Activated CD4-positive, alpha-beta T cell treated with anti-CD3 and anti-CD28 coated beads, Interleukin-2, amount 10 ng/mL, durations not matched to agents 7 days and 5 days (primary cell): ENCODE measurements at places on chromosomes 1 and 21. TPM values are rescaled to one million over a fixed set of nuclear protein-coding genes. Genes with fewer than 3 reads are reported as not detected.

- no peak for DNase-seq
These were observed 11.6 kb upstream of the MRPS14 start for GRCh38 chr1:175034775-175035174.

- DNase-seq: no peak
These were observed 30.2 kb downstream of the LDLRAP1 start for GRCh38 chr1:25573591-25573930.

DNA sequence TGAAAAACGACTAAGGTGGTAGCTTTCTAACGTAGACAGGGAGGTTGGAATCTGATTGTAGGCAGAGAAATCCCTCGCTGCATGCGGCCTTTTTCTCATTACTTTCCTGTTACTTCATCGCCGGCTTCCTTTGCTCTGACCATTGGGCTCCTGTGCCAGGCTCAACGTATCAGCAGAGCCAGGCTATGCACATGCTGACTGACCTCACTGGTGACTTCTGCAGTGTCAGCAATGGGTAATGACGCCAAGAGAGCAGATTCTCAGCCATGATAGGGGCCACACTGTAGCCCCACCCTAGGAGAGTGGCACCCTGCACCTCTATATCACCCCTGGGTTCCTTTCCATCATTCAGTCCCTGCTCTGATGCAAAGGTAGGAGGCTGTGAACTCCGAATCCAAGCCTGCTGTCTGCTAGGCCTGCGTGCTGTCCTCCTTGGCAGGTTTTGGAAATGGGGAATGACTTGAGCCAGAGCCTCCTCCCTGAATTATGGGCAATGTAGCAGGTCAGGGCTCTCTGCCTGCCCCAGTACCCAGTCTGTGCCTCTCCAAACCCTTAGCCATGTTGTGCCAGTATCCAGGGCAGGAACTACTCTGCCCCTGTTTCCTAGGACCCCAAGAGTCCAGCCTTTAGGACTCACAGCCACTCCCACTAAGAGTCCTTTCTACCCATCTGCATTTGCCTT, 11.4 kb downstream of the PPFIA4 start:
- no peak for DNase-seq

DNA sequence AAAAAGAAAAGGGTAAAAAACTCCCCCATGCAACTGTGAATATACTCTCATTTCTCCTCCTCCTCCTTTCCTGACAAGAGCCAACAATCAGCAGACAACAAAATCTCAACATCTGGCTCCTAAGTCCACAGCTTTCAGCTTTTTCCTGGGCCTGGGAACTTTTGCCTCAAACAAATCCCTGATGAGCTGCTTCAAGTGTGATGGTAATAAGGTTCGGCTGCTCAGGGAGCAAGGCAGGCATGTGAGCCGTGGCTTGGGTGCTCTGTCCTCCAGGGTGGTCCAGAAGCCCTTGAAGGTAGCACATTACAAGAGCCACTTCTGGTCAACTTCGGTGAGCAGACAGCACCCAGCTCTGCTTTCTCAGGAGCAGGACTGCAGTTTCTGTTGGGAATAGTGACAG, 46.3 kb downstream of the ITPKB start:
- DNase-seq: no peak

ADAM30 gene
- total RNA-seq: not detected

LAMB3 gene
- 1.9 TPM for total RNA-seq

DNA sequence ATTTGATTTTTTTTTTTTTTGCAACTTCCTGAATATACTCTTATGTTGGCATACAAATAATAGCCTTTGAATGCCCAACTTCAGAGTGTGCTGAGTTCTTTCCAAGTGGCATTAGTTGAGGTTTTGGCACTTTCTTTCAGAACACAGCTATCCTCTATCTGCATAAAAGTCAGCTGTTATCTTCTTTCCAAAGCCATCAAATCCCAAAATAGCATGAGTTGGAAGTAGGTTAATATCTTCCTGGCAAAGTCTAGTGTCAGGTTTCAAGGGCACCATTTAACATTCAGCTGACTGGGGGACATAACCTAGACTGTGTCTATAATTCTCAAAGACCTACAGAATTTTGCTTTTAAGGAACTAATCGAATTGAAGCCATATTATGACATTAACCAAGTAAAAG, 223.9 kb downstream of the PLPP3 start:
- no peak for DNase-seq

OR14A16 gene
- total RNA-seq: not detected

DNA sequence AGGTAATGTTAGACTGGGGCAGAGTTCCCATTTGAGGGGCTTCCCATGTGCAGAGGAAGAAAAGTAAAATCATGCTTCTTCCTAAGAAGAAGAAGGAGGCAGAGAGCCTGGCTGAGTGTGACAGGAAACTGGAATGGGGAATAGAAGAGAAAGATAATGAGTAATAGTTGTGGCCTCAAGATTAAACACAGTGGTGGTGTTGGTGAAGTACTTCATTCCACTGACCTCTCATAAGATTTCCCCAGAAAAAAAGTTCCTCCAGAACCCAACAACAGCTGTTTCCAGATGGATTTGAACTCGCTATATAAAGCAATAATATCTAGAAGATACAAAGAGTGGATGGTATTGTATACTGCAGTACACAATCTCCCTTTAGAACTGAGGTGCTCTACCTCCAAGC, 13.0 kb downstream of the RGS1 start:
- DNase-seq: no peak

GRCh38 chr1:186905561-186905960, 76.8 kb downstream of the PLA2G4A start:
- DNase-seq: no peak

DNA sequence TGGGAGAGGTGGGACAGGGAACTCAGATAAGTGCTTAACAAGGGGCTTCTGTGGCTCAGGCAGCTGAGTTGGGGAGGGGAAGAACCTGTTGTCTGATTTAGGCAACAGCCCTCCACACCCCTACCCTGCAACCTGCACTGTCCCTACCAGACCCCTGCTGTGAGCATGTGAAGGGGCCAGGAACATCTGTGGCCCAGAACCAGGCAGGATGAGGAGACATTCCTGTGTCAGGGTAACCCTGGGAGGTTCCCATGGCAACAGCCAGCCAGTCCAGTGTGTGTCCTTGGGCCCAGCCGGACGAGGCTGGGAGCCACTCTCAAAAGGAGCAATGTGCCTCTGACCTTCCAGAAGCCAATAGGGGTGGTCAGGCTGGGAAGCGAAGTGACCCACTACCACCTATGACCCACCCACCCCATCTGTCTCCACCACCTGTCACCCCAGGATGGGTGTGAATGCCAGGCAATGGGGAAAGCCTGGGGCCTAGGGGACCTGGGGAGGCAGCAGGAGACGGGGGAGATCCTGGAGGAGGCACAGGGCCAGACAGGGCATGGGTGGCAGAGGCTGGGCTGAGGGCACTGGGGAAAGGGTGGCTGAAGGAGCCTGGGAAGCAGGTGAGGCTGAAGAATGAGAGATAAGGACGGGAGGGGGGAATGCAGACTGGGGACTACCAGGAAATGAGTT, 5.0 kb upstream of the PMVK start:
- no peak for DNase-seq

- DNase-seq: no peak
These were observed 263.0 kb upstream of the ZRANB2 start for GRCh38 chr1:71343686-71344416.

- DNase-seq: no peak
These were observed 181.5 kb downstream of the DNAH14 start for GRCh38 chr1:225111000-225111399.

DNA sequence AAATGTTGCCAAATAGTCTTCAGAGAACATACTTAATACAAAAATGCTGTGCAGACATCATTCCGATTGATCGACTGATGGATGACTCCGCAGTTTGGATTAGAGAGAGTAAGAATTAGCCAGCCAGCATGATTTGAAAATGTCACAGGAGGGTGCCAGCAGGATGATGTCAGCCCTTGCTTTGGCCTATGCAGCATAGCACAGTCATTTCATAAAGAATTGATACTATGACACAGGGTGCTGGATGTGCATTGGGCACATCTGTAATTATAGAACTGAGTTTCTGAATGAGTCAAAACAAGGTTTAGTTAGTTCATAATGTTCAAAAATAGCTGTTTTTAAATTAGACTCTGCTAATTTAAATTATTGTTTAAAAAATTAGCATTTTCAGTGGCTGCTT, 21.6 kb upstream of the TRAF5 start:
- DNase-seq: no peak

DNA sequence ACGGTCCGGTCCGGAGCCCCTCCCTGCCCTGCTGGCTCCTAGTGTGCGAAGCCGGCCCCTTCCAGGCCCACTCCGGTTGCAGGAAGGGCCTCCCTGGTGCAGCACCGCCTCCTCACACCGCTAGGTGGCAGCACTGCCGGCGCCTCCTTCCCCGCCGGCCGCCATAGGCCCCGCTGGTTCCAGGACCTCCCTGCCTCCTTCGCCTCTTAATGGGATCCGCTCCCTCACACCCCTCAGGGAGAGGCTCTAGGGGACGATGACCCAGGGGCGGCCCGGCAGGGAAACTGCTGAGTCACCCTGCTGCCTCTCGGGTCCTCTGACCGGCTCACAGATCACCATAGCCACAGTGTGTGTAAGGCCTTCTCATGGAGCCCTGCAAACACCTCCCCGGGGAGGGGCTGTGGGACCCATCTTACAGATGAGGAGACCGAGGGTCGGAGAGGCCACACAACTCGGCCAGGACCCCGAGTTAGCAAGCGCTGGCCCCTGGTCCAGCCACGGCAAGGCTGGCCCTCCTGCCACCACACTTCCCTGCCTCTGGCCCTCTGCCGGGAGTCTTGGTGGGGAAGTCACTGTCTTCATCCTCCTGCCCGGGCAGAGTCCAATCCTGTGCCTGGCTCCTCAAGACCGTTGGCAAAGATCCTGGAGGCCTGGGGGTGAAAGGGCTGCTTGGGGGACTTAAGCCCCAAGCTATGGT, 1.6 kb upstream of the AJAP1 start:
- DNase-seq: peak; percentile 38

DNA sequence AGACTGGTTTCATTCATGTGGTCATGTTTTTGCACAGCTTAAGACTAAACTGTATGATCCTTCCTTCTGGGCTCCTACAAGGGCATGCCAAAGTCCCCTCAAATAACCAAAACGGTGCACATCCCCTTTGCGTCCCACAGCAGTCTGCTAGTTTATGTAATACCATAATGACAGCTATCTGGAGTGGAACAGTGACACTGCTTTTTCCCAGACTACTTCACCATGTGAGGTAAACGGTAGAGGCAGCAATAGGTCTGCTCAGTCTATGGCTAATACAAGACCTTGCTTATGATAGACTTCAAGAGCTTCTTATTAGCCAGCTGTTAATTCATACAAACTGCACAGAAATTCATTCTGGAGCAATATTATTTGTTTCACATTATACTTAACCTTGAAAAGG, 395.5 kb downstream of the SMYD3 start:
- no peak for DNase-seq

- DNase-seq: no peak
These were observed 27.2 kb upstream of the CAPZB start for GRCh38 chr1:19512545-19512944.

DNA sequence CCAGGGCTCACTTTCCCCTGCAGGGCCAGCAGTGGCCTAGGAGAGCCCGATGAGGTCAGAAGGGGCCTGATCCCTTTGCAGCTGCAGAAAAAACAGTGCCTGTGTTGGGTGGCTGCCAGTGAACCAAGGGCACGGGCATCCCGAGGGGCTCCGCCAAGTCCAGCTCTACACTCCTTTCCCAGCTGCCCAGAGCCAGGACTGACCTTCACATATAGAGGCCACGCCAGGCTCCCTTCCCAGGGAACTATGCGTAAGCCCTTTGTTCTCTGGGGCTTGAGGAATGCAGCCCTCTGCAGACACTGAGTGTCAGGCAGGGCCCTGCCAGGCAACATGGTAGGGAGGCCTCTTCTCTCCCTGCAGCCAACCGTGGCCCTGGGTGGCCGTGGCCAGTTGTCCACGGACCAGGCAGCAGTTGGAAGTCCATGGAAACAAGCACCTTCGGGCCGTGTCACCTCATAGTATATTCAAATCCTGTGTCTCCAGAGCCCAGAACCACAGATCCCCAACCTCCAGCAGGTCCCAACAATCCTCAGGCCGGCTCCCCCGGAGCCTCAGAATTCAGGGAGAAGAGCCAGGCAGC, 194.0 kb downstream of the NPHP4 start:
- no peak for DNase-seq

FAM163A gene
- not detected for total RNA-seq

SLAMF9 gene
- total RNA-seq: not detected

- no peak for DNase-seq
These were observed 42.6 kb upstream of the CTPS1 start for GRCh38 chr1:40936931-40937339.

UTS2 gene
- 0.17 TPM for total RNA-seq

DYNLT5 gene
- total RNA-seq: not detected

DMBX1 gene
- total RNA-seq: 0.10 TPM

DNA sequence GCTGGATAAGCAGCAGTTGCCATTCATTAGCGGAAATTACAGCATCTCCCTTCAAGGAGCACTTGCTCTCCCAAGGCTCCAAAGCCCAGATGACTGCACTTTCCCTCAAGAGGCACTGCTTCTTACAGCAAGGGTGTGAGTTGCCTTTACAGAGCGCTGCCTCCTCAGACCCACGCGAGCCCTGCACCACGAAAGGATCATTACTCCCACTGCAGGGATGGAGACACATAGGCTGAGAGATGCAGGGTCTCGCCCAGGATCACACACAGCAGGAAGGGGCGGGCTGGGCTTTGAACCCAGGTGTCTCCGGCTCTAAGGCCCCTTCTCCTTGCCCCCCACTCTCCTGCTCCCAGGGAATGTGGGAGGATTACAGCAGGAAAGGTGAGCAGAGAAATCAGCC, 405.5 kb downstream of the MATN1 start:
- DNase-seq: no peak

SHE gene
- not detected for total RNA-seq

DNA sequence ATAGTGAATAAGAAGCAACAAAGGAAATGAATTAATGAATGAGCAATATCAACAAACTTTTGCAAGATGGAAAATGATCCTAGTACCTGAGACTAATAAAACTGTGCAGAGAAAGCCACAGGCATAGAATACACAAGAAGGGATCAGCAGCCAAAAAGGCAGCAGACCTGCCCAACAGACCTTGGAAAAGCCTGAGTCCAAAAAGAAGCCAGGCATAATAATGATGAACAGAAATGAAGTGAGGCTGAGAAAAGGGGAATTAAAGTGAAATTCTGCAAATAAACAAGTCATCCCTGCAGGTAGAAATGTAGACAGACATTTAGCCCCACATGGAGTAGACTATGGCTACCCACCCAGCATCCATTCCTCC, 10.3 kb upstream of the PHTF1 start:
- no peak for DNase-seq

DNA sequence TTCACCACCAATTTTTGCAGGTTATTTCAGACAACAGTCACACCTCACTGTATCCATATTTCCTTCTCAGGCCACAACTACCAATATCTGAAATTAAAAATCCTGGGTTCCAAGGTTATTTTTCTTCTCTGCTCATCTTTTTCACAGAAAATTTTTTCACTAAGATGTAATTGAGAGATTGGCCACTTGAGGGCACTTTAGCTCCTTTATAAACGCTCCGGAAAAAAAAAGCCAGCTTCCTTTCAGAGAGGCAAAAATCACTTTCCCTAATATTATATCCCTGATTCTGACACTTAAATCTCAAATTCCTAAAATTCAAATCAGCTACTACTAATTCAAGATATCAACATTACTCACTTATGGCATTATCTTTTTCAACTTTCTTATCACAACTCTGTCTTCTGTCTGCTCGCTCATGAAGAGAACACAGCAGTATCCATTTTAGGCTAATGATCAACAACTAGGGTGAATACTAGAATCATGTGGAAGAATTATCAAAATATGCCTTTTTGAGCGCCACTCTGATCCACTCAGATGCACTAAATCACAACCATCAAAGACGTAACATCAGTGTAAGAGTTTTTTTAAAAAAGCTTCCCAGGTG, 101.4 kb upstream of the RGS1 start:
- peak; percentile 18 for DNase-seq

GRCh38 chr1:39080831-39081270, 54.7 kb downstream of the NDUFS5 start:
- DNase-seq: no peak
